NCI-H146 (cell line): ENCODE measurements at places on chromosomes 1 and 21.

GRCh38 chr1:16021681-16022080, at the start of gene CLCNKA:
CLCNKA (plus strand) TSS chr1:16022036; CDS start chr1:16022620, 584 bp downstream.
- DNase-seq, result peak; percentile 7

- DNase-seq, result no peak
Observed at GRCh38 chr1:197890936-197891335, 11.5 kb upstream of the C1orf53 start.

GRCh38 chr1:222136869-222137268, 395.0 kb upstream of the DUSP10 start:
- no peak for DNase-seq

- DNase-seq, result no peak
Observed at GRCh38 chr1:223788746-223789415, 56.9 kb downstream of the TP53BP2 start.

DNA sequence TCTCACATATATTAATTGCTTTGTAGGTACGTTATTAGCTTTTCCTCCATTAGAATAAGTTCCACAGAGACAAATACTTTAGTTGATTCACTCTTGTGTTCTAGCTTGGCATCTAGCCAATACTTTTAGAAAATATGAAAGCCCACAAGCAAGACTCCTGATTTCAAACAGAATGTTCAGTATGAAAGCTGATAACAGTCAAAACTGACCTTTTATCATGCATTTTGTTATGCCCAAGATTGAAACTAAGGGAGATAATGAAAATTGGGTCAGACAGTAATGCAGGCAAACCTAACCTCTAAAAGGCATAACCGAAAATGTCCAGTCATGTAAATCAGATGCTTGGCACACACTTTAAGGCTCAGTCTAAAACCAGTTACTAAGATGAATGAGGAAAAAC, 61.7 kb downstream of the ERICH3 start:
- no peak for DNase-seq
